Osteoblast (primary cell): ENCODE measurements at places on chromosomes 7 and 10. TPM values are rescaled to one million over a fixed set of nuclear protein-coding genes. Genes with fewer than 3 reads are reported as not detected.

The SNX13 gene
- total RNA-seq: 59.7 and 61.3 TPM in 2 replicates

The PON1 gene
- not detected in 2 replicates for total RNA-seq

The MACC1 gene
- 0.29 and 0.36 TPM in 2 replicates for total RNA-seq

The WASHC2C gene
- total RNA-seq: 69.5 and 88.7 TPM in 2 replicates

The VPS37D gene
- total RNA-seq: 5.8 and 5.9 TPM in 2 replicates

The SLC35G1 gene
- total RNA-seq: 5.4 and 7.4 TPM in 2 replicates

The OPN1SW gene
- total RNA-seq: not detected in 2 replicates
